ENCODE measurements at places on chromosomes 2 and 18.

DNA sequence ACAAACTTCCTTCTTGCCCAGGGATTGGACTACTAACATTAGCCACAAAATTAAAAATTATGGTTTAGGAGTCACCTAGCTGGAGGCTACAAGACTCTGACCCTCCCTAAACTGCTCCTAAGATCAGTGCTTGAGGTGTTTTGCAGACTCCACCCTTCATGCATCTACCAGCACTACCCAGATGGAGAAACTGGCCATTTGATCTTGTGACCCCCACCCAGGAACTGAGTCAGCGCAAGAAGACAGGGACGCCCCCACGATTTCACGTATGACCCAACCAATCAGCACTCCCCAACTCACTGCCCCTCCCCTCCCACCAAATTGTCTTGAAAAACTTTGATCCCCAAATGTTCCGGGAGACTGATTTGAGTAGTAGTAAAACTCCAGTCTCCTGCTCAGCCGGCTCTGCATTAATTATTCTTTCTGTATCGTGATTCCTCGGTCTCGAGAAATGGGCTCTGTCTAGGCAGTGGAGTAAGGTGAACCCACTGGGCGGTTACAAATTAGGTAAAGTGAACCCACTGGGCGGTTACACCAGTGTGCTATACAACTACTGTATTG lies 40.1 kb upstream of the CCDC88A start:
- no peak for DNase-seq

DNA sequence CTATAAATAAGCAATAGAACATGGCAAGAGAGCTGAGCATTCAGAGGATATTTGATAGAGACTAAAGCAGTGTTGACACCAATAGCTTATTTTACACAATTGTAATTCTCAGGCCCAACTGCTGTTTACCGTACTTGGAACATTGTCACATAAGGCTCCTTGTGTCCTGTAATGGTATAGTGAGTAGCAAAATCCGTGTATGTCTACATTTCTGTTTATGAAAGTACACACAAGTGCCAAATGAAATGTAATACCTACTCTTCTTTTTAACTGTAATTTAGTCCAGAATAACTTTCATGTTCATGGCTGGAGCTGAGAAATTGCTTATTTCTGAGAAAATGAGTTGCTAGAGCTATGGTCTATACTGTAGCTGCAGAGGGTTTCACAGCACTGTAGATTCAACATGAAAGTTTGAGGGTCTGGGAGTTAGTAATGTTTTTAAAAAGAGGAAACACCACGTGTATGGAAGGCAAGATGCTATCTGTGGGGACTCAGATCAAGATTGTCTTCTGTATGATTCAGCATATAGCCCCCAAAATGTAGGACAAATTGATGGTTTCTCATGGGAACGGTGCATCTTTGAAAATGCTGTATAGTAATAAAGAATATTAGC lies 110.2 kb upstream of the NOSTRIN start:
- DNase-seq = no peak

DNA sequence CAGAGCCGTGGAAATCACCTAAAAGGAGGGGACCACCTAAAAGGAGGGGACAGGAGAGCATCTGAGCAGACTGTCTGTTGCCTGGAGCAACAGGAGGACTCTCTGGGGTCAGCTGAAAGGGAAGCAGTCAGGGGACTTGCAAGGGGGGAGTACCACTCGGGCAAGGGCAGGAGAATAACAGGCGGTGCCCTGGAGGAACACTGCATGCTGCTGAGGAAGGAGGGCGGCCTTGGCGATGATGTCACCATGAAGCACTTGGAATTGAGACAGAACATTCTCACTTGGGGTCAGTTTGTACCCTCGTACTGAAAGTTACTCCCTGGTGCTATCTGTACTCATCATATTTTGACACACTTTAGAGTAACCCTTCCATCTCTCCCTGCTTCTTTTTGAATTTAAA lies 18.4 kb downstream of the SIX3 start:
- DNase-seq = no peak

GRCh38 chr2:80244905-80245584 lies 59.5 kb downstream of the LRRTM1 start:
- DNase-seq = no peak

- no peak for DNase-seq
These were observed 54.5 kb downstream of the MOCOS start for GRCh38 chr18:36241831-36242230.

- peak; percentile 48 for DNase-seq
These were observed 455 bp downstream of the PREPL start for GRCh38 chr2:44360749-44361329.

DNA sequence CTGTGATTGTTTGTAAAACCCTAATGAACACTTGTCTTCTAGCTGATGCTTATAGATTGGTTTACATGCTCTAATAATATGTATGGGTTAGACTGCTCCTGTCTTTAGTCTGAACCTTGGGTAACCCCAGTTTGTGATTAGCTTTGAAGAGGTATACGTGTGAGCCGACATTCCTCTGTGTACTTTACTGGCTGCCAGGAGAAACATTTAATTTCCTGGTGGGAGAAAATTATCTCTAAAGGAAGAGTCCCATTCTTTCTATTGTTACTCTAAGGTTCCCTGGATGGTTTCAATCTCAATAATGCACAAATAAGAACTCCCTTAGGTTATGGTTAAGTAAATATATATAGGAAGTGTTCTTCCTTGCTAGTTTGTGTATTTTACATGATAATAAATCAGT lies 143.6 kb upstream of the ZSWIM2 start:
- DNase-seq = no peak

GRCh38 chr2:143230506-143231253 lies 101.5 kb downstream of the ARHGAP15 start:
- no peak for DNase-seq

- DNase-seq = peak; percentile 86
These were observed 46.3 kb upstream of the SEMA4C start for GRCh38 chr2:96916156-96916630.

DNA sequence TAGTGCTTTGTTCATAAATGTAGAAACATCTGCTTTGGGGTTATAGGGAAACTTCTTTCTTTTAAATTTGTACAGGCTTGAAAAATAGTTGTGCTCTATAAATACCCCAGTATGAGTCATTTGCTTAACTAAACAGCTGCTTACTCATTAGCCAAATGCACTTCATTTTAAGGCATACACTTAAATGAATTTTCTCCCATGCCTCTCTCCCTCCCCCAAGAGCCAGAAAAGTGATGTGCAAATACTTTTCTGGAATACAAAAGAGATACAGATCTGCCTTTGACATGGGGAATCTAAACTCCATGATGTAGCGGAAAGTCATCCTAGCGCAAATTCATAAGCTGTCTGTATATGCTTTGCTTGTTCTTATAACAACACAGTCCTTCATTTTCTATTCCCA lies 469.4 kb downstream of the DLGAP1 start:
- no peak for DNase-seq

GRCh38 chr2:221874444-221874843 lies 302.3 kb upstream of the EPHA4 start:
- no peak for DNase-seq

DNA sequence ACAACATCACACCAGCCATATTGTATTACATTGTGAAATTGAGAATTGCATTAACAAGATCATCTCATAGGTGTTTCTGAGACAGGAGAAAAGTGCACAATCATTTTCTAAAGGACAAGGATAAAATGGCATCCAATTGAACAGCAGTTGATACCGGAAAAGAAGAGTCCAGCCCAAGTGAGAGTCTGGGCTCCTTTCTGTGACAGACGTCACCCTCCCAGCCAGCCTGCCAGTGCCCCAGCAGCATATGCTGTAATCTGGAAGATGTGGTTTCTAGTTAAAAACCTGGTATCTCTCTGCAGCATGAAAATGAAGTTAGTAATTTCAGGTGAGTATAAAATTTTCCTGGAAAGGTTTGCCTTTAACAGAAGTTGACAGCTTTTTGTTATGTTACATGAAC lies 1531.7 kb upstream of the PIK3C3 start:
- DNase-seq = no peak

GRCh38 chr18:61841706-61842105 lies 51.1 kb downstream of the RNF152 start:
- no peak for DNase-seq

DNA sequence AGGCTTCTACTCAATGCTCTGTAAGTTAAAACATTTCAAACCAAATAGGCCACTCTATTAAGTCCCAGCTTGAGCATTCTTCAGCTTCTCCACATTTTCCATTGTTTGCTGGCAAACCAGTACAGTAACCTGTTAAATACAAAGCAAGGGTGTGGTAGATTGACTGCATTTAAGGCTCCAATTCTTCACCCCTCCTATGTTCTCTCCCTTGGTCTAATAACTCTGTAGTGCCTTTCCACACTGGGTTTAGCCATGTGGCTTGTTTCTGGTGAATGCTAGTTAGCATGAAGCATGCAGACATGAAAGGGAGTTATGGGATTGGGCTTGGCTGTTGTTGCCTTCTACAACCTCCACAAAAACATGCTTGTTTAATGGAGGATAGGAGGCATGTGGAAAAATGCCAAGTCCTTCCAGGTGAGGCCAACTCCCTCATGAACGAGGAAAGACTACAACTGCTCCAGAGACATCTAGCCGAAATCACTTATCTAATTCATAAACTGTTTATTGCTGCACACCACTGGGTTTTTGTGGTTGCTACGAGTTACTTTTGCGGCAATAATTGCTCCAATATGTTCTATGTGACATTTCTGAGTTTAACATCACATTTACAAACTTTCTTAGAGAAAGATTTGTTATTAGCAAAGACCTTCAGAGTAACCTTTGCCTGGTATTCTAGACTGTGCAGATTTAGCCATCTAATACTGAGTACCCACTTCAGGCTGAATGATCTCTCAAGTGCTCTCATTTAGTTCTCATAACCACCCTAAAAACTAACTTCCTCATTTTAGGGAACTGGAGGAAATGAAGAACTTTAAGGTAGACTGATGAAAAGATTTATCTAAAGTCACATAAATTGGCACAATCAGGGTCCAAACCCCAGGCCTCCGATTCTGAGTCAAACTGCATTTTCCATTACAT lies 104.0 kb downstream of the SMAD2 start:
- no peak for DNase-seq

DNA sequence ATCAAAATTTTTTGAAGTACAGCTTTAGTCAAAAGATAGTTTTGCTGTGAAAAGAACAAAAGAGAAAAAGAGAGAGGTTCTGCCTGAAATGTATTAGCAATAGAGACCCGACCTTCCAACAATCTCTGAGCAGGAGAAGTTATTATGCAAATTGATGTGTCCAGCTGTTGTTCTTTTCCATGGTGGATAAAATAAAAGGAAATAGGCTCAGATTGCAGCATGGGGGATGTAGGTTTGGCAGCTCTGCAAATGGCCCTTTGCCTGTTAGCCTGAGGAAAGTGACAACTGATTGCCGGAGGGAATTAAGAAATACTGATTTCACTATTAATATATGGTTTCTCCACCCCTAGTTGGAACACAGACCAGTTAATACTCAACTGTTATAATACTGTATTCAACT lies 1283.2 kb upstream of the NXPH2 start:
- DNase-seq = no peak

DNA sequence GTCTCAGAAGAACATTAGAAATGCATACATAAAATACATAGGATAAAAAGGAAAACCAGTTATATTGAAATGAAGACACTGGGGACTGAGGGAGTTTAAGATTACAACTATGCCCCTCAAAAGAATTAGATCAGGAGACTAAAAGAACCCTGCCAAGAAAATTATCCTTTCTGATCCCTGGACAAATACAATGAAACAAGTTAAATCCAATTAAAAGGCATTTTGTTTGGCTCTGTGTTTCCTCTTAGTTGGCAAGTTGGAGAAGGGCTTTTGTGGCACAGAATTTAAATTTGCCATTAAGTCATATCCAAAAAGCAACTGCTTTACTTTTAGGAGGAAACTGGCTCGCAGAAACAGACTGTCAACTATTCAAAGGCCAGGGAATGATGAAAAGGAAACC lies 99.1 kb upstream of the CD302 start:
- DNase-seq = no peak

DNA sequence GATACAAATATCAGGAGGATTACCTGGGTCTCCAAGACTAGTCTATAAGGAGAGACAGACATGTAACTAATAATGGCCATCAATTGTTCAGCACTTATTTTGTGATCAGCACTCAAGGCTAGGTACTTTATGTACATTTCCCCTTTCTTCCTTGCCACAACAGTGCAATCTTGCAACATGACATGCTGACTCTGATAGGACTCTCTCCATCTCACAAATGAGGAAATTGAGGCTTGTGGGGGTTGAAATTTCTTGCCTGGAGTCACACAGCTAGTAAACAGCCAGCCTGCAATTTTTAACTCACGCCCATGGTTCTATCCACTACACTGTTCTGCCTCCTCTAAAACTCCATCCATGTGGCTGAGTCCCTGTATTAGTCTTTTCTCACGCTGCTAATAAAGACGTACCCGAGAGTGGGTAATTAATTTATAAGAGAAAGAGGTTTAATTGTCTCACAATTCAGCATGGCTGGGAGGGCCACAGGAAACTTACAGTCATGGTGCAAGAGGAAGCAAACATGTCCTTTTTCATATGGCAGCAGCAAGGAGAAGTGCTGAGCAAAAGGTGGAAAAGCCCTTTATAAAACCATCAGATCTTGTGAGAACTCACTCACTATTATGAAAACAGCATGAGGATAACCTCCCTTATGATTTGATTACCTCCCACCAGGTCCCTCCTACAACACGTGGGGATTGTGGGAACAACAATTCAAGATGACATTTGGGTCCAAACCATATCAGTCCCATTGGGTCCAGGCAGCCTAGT lies 302.4 kb downstream of the PLCL1 start:
- no peak for DNase-seq

GRCh38 chr18:4106407-4107033 lies 348.6 kb downstream of the DLGAP1 start:
- DNase-seq = peak; percentile 33

DNA sequence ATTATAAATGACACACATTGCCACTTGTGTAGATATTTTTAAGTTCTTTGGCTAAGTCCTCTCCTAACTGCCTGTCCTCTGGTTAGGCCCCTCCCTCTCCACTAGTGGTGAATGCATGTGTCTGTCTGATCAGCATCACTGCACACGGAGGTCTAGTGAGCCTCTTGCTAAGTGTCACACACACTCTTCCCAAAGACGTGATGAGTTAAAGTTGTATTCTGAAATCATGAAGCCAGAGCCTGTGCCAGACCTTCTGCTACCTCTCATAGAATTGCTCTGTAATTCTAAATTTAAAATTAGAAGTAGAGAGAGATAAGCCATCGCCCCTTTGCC lies 41.3 kb downstream of the RALB start:
- no peak for DNase-seq

DNA sequence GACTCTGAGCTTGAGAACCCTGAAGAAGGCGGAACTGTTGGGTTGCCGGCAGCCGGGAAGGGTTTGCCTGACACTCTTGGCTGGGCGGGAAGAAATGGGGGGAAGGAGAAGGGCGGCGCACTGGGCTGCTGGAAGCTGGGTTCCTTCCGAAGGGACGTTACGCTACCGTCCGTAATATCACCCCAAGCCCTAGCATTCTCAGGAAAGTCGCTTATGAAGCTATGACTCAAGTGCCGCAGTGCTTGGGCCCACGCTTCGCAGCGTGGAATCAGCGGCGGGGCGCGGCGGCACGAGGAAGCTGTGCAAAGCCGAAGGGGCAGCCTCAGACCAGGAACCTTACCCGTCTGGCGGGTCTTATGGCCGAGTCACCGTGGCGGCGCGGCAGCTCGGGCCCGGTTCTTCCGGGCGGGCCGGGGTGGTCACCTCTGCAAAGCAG lies 50.2 kb upstream of the SIGLEC15 start:
- no peak for DNase-seq

All from SHP77 (cell line).